ENCODE measurements at places on chromosomes 4 and X. TPM values are rescaled to one million over a fixed set of nuclear protein-coding genes. Genes with fewer than 3 reads are reported as not detected.

CLTRN gene
- 0.90 TPM for total RNA-seq

DUSP9 gene
- not detected for total RNA-seq

CHM gene
- 53.8 TPM for total RNA-seq

MID1 gene
- 9.1 TPM for total RNA-seq

IL2RG gene
- total RNA-seq = not detected

ZCCHC4 gene
- 15.3 TPM for total RNA-seq

SMIM31 gene
- total RNA-seq = not detected

TSPAN5 gene
- total RNA-seq = 26.4 TPM

NXT2 gene
- 12.6 TPM for total RNA-seq

DNA sequence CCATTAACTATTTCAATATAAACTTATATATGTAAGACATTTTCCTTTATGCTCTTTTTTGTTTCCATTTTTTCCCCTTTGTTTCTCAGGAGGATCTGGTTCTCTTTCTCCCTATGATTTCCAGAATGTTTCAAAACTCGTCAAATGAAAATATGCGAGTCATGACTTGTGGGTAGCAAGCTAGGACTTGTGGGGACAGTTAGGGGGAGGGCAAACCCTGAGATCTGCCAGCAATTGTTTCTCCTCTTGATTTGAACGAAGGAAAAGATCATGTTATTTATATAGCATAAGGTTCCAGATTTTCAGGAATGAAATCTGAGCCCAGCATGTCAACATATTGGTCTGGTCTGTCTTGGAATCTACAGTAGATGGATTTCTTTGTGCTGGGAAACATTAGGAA, 28.9 kb upstream of the GPC4 start:
- DNase-seq = no peak

DNA sequence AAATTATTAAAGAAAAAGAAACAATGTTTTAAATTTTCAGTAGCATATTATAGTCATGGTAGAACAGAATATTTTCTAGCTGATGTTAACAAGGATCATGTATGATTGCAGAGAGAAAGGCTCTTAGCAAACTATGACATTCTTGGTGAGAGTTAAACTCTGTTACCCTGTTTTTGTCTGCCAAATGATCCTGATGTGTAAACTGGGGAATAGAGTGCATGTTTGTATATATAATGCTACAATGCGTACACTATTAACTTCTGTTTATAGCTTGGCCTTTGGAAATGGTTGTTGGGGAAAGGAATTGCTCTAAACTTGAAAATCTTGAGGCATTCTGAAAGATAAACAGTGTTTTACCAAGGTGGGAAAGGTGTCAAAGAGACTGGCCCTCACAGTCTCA, 292.7 kb downstream of the ARHGAP24 start:
- DNase-seq = no peak

- DNase-seq = no peak
These were observed 39.6 kb downstream of the PDLIM5 start for GRCh38 chr4:94491322-94491721.

DNA sequence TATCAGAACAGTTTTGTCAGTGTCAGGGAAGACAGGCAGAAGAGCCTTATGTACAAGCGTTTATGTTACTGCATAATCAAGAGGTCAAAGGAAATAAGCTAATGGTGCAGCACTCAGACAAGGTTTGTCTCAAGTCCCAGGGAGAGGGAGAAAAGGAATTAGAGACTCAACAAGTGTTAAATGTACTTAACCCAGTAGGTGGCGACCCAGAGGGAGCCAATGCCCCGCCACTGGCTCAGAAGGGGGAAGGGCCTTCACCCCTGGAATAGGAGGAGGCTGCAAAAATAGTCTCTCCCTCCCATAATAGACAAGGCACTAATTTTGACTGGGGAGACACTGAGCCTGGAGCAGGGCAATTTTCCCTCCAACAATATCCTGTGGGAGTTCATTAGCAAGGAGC, 14.1 kb upstream of the PAPSS1 start:
- DNase-seq = no peak

DNA sequence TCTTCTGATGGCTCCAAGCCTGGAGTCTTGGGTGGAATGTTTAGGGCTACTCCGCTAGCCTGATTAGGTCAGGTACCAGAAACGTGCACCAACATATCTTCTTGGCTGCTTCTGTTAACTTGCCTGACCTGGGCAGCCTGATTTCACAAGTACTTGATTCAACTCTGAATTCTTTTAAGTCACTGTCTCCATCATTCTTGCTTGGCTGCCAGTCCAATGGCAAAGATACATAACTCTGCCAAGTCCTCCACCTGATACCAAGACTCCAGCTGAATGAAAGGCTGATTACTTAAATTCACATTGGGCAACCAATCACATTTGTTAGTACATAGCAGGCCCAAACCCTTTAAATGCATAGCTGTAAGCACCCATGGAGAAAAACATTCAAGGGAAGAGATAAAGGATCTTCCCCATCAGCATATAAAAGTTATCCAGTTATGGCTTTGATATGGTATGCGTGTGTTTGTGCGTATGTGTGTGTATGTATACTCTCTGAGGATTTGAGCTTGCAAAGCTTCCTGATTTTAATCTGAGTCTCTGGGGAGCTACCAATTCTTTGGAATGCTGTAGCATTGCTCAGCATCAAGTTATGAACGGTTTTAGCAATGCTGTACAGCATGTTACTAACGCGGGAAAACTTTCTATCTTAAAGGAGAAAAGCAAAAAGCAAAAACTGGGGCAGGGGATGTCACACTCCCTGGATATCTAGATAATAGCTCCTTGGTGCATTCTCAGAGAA, 917.2 kb downstream of the DMD start:
- no peak for DNase-seq

- no peak for DNase-seq
These were observed 379.7 kb downstream of the SPRY1 start for GRCh38 chr4:123776267-123776666.

- no peak for DNase-seq
These were observed 188.0 kb downstream of the STIM2 start for GRCh38 chr4:27048429-27049238.

DNA sequence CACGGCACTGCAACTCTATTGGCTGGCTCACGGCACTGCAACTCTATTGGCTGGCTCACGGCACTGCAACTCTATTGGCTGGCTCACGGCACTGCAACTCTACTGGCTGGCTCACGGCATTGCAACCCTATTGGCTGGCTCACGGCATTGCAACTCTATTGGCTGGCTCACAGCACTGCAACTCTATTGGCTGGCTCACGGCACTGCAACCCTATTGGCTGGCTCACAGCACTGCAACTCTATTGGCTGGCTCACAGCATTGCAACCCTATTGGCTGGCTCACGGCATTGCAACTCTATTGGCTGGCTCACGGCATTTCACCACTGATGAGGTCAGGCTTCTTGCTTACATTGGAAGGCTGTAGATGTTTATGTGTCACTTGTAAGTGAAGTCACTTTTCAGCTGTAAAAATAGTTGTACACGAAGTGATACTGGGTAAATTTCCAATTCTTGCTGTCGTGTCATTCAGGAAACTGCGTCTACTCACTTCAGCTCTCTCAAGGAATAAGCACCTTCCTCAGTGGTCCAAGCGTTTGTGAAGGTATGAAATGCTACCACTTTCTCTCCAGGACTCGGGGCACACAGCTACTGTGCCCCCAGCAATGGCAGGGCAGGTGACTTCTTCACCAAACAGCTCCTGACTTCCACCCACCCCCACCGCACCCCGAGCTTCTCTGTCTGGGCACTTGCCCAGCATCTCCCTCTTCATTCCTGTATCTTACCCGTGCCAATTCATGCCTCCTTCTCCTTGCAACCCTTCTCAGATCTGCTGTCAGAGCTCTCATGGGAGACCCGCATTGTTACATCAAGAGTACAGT, 141.3 kb downstream of the AFAP1 start:
- no peak for DNase-seq

DNA sequence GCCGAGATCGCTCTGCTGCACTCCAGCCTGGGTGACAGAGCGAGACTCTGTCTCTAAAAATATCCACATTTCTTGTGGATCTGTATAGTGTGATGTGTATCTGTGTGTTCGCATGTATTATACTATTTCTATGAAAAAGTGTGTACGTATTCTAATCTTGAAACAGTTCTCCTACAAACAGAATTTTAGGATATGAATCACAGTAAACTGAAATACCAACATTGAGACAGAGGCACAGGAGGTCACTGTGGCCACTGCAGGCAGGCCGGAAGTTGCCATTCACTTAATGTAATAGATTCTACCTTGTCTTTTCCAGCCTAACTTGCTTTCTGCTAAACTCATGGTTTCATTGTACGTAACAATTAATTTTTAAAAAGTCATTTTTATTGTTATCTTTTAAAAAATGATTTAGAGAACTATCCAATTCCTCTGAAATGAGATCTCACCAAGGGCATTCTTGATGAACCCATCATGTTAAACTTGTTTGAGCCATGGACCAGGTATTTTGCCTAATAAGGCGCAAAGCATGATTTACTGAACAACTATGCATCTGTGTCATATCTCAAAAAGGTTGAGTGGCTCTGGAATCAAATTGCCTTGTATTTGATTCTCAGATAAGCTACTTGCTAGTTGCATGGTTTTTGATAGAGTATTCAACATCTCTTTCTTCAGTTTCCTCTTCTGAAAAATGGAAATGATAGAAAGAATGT, 154.9 kb upstream of the GYPA start:
- no peak for DNase-seq

GRCh38 chrX:18833071-18833731, 125.8 kb downstream of the PPEF1 start:
- DNase-seq = peak; percentile 34

DNA sequence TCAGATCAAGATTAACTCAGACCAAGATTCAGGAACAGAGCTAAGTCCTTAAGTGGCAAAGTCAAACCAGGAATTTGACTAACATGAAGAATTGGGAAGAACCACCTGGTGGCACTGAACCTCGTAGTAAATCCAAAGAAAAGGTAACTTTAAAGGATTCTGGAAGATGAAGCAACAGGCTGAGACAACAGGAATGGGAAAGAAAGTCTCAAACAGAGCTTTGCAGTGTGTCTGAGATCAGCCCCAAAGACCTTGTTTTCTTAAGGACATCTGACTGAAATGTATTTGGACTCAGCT, 126.1 kb downstream of the ASB9 start:
- no peak for DNase-seq

- DNase-seq = no peak
These were observed 1.4 kb downstream of the RAI2 start for GRCh38 chrX:17859609-17860178.

DNA sequence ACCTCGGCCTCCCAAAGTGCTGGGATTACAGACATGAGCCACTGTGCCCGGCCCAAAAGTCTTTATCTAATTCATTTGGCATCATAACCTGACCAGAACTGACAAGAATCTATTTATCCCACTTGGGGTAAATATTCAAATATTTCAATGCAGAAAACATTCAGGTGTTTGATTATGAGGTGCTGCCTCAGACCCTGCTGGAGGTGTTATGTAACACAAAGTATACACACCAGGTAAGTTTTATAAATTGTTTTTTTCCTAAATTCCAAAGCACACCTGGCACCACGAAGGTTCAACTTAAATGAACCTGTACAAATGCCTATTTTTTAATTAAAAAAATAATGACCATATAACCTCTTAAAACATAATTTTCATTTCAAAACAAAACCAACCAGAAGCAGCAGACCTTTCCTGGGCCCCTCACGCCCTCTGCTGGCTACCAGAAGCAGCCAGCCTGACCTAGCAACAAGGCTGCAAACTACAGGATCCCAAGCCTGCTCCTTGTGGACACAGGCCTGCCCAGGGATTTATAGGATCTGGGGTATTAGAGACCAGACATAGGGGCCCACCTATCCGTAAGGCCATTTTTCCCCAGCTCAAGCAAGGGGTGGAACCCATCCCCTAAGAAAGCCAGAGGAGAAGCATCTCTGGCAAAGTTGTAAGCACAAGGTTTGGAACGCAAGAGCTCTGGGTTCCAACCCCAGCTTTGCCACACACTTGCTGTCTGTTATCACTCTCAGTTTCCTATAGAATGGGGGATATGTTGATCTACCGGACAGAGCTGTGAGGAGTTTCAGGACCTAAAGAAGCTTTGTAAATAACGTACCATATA, 11.7 kb downstream of the OTUD5 start:
- DNase-seq = peak; percentile 35

- DNase-seq = no peak
These were observed 1.1 kb upstream of the GTPBP6 start for GRCh38 chrX:319579-320125.

DNA sequence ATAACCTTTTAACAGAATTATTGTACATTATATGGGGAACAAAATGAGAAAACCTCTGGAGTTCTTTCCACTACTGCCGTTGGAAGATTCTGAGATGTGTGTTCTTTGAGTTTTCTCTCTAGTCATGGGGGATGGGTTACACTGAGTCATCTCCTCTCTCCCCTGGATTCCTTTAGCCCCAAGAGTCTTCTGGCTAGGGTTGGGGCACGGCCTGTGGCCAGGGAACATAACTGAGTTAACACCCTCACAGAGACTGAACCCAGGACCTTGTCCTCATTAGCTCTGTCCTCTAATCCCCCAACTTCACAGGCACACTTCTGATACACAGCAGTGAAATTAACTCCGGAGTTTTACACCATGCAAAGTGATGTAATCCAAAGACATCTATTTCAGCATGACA, 142.3 kb upstream of the F9 start:
- no peak for DNase-seq

DNA sequence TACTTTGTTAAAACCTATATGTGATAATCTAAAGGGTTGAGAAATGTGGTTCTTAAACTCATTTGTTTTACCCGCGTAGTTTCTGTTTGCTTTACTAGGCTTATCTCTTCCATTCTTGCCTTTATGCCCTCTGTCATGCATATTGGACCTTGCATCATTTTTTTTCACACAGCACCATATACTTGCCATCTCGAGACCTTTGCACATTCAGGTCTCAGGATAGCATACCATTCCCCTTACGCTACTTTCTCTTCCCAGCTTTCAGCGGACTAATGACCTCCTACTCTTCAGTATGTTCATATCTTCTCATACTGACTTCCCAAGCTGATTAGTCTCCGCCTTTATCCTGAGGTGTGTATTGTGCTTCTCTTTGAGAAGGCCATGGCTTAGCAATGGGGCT, 40.5 kb downstream of the USP38 start:
- DNase-seq = no peak

GRCh38 chr4:16238327-16238726, 12.1 kb upstream of the TAPT1 start:
- DNase-seq = no peak

- DNase-seq = no peak
These were observed 94.8 kb upstream of the GRPR start for GRCh38 chrX:16028576-16028975.

- DNase-seq = no peak
These were observed 240.4 kb upstream of the VEGFC start for GRCh38 chr4:177033135-177033534.

- no peak for DNase-seq
These were observed 25.8 kb downstream of the ANXA10 start for GRCh38 chr4:168118116-168118655.

- DNase-seq = no peak
These were observed 16.6 kb downstream of the ARHGAP24 start for GRCh38 chr4:85491527-85491926.

- no peak for DNase-seq
These were observed 50.8 kb upstream of the SETD7 start for GRCh38 chr4:139606579-139607501.

DNA sequence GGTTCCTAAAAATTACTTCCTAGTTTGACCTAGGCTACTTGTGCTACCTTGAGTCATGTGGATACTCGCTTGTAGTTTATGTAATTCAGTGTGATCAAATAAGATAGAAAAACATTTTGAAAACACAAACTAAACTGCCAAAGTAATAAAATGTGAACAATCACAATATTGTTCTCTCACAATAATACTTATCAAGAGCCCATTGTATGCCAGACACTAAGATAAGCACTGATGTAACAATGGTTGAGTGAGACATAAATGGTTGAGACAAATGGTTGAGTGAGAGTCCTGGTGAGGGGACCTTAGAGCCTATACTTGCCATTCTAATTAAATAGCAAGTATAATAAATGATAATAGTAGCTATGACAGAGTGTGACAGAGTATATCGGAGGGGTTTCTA, 41.7 kb downstream of the RFC1 start:
- no peak for DNase-seq
